Mesothelial cell of epicardium (in vitro differentiated cells): ENCODE measurements at places on chromosomes 3 and 15. TPM values are rescaled to one million over a fixed set of nuclear protein-coding genes. Genes with fewer than 3 reads are reported as not detected.

PSTPIP1 gene
- 0.59 TPM in 1 of 3 replicates, not detected in the others for total RNA-seq

NOX5 gene
- 0.07 to 0.20 TPM (median 0.14 TPM) in 3 replicates for total RNA-seq

DNA sequence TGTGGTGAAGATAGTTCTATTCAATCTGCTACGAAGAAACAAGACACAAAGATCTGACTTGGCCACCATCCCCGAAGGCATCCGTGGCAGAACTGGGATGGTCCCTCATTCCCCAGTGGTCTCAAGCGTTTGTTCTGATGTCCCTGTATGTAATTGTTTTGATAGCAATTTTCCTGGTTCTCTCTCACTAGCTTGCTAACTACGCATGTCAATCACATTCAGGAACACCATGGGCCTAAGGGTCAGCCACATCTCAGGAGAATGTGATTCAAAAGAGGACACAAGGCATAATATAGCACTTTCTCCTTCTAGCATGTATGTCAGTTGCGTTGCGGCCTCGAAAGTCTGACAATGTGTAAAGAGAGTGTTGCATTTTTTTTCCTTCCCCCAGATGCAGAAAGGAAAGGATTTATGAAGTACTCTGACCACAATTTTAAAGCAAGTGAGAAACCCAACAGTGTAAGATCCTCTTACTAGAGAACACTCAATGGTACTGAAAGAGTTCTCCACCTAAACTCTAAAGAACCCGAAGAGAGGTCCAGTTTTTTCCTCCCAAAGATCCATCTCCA lies 32.0 kb upstream of the TCF12 start:
- no peaks in the 10 kb centered on the region for H3K27me3 ChIP-seq
- peak overlapping the region; percentile 81 for H3K4me3 ChIP-seq

DNA sequence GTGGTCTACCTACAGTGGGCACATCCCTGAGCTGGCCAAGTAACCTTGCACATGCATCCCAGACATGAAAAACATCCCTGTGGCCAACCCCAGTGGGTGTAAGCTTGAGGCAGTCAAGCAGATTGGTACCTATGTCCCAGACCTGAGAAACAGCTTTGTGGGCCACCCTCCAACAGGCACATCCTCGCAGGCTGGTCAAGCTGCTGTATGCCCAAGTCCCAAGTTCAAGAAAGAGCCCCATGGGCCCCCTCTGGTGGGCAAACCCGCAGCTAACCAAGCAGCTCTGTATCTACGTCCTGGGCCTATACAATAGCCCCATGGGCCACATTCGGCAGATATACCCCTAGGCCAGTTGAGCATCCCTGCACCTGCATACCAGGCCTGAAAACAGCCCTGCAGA lies 186.3 kb upstream of the GPR149 start:
- peaks cover 2% of the 10 kb centered on the region for H3K36me3 ChIP-seq
- H3K27ac ChIP-seq = no peak overlapping the region
- H3K4me3 ChIP-seq = no peak overlapping the region
- H3K27me3 ChIP-seq = peaks cover 14% of the 10 kb centered on the region
- no peak for DNase-seq
- peaks cover 12% of the 10 kb centered on the region for H3K4me1 ChIP-seq

GRCh38 chr3:38645601-38646000 lies 3.9 kb downstream of the SCN5A start:
- H3K27me3 ChIP-seq = peaks cover 27% of the 10 kb centered on the region
- peaks cover 2% of the 10 kb centered on the region for H3K4me1 ChIP-seq
- DNase-seq = no peak
- no peak overlapping the region for H3K27ac ChIP-seq
- H3K4me3 ChIP-seq = no peak overlapping the region

GRCh38 chr15:72284781-72285180 lies 12.4 kb upstream of the PARP6 start:
- no peak overlapping the region for H3K27ac ChIP-seq
- no peaks in the 10 kb centered on the region for H3K36me3 ChIP-seq
- DNase-seq = no peak
- H3K4me3 ChIP-seq = no peak overlapping the region
- H3K27me3 ChIP-seq = peaks cover 12% of the 10 kb centered on the region
- H3K4me1 ChIP-seq = no peaks in the 10 kb centered on the region
